ENCODE measurements at places on chromosomes 13 and 19.

DNA sequence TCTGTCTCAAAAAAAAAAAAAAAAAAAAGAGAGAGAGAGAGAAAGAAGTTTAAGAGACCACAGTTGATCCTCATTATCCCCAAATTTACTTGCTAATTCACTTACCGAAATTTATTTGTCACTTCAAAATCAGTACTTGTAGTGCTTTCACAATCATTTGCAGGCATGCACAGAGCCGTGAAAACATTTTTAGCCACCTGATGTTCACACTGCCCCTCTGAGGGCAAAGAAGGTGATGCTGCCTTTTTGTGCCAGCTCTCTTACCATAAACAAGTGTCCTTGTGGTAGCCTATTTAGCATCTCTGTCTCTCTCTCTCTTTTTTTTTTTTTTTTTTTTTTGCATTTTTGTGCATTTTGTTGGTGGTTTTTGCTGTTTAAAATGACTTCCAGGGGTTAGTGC lies 24.1 kb upstream of the CASP14 start:
- DNase-seq = no peak

DNA sequence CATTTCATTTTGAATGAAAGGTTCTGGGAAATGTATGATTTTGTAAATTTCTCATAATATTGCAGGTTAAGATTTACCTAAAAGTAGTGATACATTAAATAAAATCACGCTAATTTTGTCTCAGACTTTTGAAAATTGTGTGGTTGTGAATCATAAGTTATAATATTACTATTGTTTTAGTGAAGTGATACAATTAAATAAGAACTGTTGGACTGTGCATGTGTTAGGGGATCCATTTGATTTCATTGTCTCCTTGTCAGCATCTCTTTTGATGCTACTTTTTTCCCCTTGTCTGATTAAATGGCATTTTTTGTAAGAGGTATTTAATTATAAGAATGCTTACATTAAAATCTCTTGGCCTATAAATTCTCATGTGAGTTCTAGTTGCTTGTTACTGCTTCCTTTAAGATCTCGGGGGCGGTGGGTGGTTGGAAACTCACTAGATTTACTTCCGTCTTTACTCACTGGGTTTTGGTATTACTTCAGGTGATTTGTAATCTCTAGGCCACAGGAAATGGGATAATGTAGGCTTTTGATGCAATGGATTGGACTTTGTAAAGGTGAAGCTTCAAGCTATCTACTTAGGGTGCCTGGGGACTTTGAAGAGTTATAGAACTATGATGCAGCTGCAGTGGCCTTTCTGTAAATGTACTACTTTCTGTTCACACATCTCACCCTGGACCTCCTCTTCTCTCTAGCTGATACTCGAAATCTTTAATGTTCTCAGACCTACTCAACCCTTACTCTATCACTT lies 66.5 kb downstream of the PAN3 start:
- no peak for DNase-seq

GRCh38 chr19:39110263-39110967 lies 15.2 kb upstream of the PAK4 start:
- no peak for DNase-seq

DNA sequence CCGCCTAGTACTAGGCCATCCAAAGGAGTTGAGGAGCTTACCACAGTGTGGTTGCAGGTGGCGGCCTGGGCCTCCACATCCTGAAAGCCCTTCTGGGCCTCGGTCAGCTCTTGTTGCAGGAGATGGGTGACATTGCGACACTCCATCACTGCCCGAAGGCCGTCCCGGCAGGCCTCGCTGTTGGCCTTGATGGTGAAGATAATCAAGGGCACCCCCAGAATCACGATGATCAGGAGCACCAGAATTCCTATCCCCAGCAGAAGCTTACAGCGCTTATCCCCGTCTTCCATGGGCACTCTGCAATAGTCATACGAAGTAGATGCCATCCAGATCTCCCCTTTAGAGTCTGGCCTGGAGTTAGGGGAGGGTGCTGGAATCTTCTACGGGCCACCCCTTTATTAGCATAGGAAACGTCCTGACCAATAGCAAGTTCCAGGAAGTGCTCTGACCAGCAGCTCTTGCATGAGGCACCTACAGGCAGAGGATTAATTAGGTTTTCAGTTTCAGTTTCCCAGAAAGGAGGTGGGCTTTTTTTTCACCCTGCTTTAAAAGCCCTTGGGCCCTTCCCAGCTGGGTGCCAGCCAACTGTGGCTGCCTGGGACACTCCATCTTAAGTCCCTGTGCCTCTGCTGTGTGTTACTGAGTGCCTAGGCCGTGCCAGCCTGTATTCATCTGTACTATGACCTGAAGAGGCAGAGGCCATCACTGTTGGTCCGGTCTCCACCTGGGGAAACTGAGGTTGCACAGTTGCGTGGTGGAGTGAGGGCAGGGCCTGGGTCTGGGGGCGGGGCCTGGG lies at the start of gene BST2:
TSS of gene BST2 (minus strand) at position 381 of the 796 bp plus-strand sequence. CDS start at position 326, 55 bp downstream.
- no peak for DNase-seq

GRCh38 chr19:42290136-42290522 lies 11.8 kb upstream of the PRR19 start:
- no peak for DNase-seq

DNA sequence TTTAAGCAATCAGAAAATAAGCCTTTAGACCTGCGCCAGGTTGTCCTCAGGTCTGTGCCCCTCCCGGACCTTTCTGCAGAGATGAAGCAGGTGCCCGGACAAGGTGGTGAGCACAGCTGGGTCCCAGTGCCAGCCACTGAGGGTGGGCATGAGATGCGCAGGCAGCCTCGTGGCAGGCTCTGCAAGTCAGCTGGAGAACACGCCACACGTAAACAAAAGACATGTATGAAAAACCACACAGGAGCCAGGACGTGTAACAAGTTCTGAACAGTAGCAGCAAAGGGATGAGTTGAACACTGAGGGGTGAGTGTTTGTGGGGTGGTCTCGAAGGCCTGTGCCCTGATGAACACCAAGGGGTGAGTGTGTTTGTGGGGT lies 68.8 kb upstream of the MCF2L start:
- no peak for DNase-seq

DNA sequence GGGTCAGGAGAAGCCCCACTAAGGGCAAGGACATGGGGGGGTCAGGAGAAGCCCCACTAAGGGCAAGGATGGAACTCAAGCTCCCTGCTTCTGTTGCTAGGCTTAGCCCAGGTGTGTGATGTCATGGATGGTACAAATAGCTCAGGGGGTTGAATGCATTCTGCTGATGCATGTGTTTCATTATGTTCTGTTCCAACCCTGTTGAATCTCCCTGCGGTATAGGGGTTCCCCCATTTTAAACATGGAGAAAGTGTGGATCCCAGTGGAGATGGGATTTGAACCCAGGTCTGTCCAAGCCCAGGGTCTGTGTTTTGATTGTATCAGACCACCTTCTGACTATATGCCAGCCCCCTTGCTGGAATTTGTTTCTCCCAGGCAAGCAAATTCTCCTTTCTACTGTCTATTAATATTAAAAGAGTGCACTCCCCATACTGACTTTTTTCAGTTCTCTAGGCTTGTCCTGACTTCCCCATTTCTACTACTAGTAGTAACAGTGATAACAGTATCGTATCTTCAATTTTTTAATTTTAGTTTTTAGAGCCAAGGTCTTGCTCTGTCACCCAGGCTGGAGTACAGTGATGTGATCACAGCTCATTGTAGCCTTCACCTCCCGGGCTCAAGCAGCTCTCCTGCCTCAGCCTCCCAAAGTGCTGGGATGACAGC lies 6.7 kb downstream of the ZNF865 start:
- no peak for DNase-seq

- no peak for DNase-seq
These were observed at the start of gene SHISA2 for GRCh38 chr13:26051657-26052311. TSS of gene SHISA2 (minus strand) at chr13:26052016. CDS start at chr13:26050975, 1,041 bp downstream.

DNA sequence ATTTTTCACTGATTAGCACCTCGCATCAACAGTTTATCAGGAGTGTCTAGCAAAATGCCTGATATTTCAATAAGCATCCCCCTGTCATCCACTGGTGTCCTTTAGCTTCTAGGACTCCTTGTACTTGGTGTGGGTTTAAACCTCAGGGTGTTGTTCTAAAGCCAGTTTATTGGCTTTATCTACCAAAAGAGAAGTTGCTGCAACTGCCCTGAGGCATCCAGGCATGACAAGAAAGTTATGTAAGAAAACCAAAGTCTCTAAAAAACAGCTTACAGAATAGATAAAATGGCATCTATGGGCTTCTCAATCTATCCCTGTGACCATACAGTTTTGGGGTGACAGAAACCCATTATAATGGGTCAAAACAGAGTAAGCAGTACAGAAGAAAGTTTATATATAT lies 120.3 kb upstream of the ZNF91 start:
- DNase-seq = no peak

DNA sequence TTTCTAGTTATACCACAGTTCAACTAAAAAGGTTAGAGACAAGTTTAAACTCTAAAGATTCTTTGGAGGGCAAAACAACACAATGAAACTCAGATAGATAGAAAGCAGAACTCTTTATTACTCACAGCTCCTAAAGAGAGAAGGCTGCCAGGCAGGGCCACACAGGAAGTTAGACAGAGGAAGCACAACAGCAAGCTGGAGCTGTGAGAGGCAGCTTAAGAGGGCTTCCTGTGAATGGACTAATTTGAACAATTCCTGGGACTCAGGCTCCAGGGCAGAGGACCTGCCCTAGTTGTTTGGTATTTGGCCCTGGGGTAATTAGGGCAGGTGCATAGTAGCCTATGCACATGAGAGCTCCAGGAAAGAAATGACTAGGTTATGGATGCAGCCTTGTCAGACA lies 803.6 kb downstream of the DIAPH3 start:
- no peak for DNase-seq

GRCh38 chr13:112740502-112741131 lies 50.8 kb downstream of the ATP11A start:
- no peak for DNase-seq

GRCh38 chr13:36822785-36823184 lies 3.8 kb downstream of the RFXAP start:
- DNase-seq = no peak

DNA sequence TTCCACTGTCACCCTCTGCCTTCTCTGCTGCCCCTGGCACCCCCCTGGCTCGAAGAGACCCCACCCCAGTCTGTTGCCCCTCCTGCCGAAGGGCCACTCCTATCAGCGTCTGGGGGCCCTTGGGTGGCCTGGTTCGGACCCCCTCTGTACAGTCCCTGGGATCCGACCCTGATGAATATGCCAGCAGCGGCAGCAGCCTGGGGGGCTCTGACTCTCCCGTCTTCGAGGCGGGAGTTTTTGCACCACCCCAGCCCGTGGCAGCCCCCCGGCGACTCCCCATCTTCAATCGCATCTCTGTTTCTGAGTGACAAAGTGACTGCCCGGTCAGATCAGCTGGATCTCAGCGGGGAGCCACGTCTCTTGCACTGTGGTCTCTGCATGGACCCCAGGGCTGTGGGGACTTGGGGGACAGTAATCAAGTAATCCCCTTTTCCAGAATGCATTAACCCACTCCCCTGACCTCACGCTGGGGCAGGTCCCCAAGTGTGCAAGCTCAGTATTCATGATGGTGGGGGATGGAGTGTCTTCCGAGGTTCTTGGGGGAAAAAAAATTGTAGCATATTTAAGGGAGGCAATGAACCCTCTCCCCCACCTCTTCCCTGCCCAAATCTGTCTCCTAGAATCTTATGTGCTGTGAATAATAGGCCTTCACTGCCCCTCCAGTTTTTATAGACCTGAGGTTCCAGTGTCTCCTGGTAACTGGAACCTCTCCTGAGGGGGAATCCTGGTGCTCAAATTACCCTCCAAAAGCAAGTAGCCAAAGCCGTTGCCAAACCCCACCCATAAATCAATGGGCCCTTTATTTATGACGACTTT lies 2.0 kb downstream of the ZFP36 start:
- DNase-seq = no peak

DNA sequence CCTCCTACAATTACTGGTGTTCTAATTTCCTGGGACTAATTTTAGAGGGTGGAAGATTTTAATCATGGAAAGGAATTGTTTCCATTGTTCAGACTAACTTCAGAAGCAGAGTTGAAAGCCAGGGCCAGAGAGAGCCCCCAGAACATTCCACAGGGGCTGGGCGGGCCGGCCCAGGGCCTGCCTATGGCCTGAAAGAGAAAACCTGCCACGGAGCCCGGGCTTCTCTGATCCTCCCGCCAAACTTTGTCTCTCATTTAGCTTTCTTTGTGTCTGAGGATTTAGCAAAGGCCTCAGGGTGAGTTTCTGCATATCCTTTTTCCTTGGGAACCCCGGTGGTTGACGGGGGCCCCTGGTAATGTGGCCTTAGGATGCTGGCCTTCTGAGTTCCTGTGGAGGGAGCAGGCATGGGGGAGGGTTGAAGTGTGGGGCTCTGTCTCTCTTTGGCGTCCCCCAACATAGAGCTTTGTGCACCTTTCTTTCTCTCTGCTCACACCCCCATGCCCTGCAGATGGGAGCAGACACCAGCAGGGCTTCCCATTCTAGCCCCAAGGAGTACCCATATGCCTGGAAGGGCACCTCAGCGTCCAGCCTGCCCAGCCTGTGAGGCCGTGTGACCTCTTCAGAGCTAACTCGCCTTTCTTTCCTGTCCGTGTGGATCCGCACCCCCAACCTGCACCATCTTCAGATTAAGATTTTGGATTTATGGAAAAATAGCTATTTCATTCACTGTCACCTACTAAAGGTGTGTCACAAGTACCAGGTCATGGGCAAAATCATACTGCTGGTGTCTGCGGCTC lies 539.5 kb downstream of the FGF9 start:
- no peak for DNase-seq

DNA sequence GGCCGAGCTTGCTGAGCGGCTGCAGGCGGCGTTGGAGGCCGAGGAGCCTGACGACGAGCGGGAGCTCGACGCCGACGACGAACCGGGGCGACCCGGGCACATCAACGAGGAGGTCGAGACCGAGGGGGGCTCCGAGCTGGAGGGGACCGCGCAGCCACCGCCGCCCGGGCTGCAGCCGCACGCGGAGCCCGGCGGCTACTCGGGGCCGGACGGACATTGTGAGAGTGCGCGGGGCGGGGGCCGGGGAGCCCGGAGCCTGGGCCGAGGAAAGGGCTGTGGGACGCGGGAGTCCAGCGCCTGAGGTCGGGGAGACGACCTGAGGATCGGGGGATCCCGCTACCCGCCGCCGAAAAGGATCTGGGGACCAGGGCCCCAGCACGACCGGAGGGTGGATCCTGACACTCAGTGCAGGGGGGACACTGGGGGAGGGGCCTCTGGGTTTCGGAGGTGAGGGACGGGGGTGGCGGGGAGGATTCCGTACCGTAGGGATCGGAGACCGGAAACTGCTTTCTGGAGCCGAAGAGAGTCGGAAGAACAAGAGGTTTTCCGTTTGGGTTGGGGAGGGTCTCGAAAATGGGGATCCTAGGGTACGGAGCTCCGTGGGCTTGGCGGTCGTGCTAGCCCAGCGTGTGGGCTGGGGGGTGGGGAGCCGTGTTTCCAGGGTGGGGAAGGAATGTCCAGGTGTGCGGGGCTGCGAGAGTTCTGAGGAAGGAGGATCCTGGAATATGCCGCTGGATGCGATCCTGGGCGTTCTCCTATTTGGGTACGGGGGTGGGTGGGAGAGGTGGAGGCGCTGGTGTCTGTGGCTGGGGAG lies 616 bp downstream of the HNRNPUL1 start:
- DNase-seq = no peak

- DNase-seq = no peak
These were observed 5.2 kb upstream of the KBTBD7 start for GRCh38 chr13:41199526-41199925.

- DNase-seq = no peak
These were observed 150.3 kb upstream of the TSHZ3 start for GRCh38 chr19:31499281-31500196.

GRCh38 chr19:56107626-56108351 lies 13.3 kb downstream of the ZNF787 start:
- no peak for DNase-seq

- no peak for DNase-seq
These were observed 6.3 kb downstream of the CDADC1 start for GRCh38 chr13:49254007-49254406.
